ENCODE measurements at places on chromosomes 2 and 18.

DNA sequence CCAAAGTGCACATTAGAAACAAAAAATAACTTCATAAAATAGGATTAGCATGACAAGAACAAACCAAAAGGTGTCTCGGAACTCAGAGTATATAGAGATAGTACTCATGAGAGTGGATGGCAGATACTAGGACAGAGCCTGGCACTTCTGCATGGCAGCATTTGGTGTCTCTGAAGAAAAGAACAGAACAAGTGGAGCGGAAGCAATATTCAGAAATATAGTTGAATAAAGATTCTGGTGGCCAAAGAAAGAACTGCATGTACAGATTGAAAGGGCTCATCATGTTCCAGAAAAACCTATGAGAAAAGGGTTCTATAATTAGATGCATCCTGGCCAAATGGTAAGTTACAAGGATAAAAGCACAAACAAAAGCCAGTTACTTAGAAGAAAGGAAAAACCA, 90.9 kb downstream of the CCDC138 start:
- DNase-seq: no peak

- DNase-seq: no peak
Measured at GRCh38 chr2:193409951-193410350, 1215.2 kb upstream of the TMEFF2 start.

- DNase-seq: no peak
Measured at GRCh38 chr2:105449076-105449475, 50.2 kb upstream of the FHL2 start.

GRCh38 chr2:232292395-232293154, 86.0 kb upstream of the ALPP start:
- peak; percentile 20 for DNase-seq

- no peak for DNase-seq
Measured at GRCh38 chr2:233829193-233830110, 24.9 kb downstream of the HJURP start.

DNA sequence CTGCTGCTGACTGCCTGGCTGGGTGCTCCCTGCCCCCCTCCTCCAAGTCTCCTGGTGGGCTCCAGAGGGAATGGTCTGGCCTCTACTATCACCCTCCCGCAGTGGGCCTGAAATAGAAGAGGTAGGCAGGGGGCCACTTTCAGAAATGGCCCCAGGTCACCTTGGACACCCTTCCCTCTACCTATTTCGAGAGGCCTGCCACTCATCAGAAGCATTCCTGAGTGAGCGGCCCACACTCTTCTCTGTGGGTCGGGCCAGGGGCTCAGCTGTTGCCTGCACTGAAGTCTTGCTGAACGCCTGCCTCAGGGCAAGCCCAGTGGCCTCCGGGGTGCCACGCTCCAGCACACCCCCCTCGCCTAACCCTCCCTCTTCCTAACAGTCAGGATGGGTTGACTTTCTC, 124.9 kb downstream of the TNS1 start:
- no peak for DNase-seq

GRCh38 chr2:220347626-220348025, 720.2 kb downstream of the SLC4A3 start:
- DNase-seq: no peak

DNA sequence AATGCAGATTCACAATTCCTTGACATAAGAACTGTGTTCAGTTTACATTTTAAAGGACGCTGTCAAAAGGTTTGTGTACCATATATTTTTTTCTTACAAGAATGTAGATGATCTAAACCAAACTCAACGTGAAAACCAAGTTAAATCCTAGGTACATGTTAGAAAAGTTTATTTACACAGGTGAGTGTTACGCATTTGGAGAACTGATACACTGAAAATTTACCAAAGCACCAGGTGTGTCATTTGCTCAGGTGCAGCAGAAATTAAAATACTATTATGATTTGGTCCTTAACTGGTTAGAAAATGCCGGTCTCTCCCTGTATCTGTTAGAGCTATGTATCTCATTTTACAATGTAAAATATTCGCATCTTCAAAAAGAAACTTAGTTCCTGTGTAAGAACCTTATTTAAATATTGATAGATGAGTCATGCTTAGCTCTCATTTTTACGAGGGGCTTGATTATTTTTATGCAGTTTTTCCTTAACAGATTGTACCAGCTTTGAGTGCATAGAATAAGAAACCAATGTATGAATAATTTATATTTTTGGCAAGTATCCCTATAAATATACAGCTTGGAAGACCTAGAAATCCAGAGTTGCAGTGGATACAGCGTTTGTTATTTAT, 25.1 kb downstream of the MFF start:
- no peak for DNase-seq

DNA sequence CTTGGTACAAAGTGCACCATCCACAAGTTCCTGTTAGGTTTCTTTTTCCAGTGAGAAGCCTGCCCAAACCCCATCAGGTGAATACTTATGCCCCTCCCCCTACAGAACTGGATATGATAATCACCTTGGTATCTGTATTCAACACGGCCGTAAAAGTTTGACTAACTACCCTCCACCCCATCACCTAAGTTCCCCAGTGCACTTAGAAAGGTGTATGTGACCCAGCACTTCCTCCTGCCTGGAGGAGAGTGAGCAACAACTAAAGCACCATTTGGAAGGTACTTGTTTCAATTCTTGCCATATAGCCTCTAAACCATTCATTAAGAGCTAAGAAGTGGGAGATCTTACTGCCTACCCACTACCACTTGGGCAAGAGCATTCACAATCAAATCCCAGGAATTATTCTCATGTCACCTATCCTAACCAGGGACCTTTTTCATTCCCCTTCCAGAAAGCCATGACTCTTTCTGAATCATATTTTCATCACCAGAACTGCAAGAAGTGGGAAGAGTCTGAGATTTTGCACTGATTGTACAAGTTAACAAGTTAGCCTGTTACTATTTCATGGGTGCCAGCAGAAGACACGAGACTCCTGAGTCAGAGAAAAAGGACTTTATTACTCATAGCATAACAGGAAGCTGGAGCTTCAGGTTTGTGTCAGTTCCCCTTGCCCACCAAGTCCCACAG, 53.5 kb upstream of the NDUFV2 start:
- DNase-seq: no peak

DNA sequence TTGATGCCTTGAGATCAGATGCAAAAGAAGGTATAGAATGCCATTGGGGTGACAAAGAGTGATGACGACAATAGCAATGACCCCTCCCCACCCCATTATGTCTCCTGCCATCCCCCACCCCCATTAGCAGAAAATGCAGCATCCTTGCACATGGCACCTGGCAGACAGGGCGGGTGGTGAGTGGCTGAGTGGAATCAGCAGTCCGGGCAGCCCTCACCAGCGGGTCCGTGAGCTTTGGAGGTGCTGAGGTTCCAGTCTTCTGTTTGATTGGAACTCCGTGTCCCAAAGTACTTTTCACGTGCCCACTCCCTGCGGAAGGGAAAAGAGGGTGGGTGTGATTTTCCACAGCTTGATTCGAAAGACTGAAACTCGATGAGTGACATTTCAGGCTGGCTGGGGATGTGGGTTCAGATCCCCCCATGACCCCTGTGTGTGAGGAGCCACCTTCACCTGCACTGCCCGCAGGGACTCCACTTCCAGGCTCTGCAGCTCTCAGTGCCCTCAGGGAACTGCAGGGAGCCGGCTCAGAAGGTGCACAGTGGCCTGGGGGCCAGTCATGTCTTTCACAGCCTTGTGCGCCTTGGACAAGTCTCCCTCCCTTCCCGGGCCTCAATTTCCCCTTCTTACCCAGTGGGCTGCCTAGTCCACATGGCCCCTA, 130.9 kb downstream of the GLI2 start:
- DNase-seq: no peak

DNA sequence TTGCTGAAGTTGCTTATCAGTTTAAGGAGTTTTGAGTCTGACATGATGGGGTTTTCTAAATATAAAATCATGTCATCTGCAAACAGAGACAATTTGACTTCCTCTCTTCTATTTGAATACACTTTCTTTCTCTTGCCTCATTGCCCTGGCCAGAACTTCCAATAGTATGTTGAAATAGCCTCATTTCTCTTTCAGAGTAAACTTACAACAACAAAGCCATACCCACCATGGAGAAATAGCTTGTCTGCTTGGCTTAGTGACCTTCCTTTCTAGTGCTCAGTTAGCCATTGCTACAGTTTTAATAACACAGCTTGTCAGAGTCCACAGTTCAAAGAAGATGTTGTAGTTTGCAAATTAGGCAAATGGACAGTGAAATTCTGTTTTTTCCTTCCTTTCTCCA, 228.0 kb downstream of the ETAA1 start:
- DNase-seq: no peak

- no peak for DNase-seq
Measured at GRCh38 chr2:65144571-65144970, 14.7 kb upstream of the RAB1A start.

DNA sequence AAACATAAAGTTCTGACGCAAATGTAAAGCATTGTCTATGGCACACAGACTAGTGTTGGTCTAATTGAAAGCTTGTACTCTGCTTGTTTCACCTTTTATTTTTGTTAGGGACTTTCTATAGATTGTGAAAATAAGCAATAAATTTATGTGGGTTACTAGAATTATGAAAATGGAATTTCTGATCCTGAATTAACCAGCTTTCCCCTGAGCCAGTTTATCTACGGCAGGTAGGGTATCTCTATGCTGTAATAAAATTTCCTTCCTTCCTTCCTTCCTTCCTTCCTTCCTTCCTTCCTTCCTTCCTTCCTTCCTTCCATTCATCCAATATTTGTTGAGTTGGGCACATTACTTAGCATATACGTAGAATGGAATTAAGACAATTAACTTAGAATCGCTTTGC, 362.6 kb upstream of the SPRED2 start:
- no peak for DNase-seq

GRCh38 chr2:213148572-213149261, 2.7 kb downstream of the IKZF2 start:
- DNase-seq: no peak

Measured in AG04450 (cell line).